ENCODE measurements at places on chromosomes 7 and 10.

GRCh38 chr10:43706166-43706565 is 57.5 kb upstream of the ZNF32 start:
- DNase-seq, result no peak

DNA sequence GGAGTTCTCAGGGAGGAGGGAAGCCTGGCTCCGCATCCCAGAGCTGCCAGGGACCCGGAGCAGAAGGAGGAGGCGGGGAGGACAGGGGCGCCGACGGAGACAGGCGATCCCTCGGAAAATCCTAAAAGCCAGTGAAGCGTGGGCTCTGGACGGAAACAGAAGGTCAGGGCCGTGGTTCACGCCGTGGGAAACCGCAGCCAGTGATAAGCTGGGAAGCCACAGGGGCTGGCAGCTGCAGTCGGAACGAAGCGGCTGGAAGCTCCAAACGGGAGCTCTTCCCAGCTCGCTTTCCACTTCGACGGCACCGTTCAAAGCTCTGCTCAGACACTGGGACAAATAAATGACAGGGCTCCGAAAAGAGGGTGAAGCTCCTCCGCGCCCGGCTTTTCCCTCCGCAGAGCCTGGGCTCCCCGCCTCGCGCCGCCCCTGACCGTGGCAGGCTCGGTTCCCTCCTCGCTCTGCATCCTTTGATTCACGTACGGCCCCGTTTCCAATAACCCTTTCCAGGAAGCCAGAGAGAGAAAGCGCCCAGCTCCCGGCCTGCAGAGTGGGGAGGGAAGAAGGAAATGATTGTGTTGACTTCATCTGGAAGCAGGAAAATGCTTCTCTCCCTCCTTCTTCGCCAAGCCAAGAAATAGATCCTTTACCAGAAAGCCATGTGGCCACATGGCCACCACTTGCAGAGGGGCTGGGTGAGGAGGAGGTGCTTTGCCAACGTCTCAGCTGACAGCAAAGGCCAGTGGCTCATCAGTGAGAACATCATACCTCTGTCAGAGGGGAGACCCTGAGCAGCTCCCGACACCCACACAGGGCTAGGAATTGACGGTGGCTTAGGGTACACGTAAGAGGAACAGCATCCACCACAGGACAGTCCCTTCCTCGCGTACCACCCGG is 57.4 kb downstream of the ADRB1 start:
- no peak for DNase-seq

DNA sequence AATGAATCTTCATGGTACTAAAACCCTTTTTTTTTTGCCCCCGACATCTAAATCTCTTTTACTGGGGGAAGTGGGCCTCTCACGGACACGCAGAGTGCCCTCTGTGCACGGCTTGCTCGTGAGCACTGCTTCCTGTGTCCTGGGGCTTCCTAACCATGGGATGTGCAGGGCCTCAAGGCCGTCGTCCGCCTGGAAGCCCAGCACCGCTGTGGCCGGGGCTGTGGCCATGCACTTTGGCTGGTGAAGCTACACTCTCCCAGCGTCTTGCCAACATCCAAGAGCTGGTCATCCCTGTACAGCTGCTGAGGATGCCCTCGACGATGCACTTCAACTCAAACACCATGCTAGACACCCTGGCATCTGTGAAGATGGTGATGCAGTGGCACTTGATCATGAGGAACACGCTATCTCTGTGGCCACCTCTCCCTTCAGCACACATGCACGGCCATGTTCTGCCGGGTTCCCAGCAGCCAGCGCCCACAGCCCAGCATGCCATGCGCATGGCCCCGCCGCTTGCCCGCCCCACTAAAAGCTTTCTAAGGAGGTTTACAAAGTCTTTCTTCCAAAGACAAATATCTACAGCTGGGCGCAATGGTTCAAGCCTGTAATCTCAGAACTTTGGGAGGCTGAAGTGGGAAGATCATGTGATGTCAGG is 326.5 kb downstream of the PARD3 start:
- DNase-seq, result no peak

DNA sequence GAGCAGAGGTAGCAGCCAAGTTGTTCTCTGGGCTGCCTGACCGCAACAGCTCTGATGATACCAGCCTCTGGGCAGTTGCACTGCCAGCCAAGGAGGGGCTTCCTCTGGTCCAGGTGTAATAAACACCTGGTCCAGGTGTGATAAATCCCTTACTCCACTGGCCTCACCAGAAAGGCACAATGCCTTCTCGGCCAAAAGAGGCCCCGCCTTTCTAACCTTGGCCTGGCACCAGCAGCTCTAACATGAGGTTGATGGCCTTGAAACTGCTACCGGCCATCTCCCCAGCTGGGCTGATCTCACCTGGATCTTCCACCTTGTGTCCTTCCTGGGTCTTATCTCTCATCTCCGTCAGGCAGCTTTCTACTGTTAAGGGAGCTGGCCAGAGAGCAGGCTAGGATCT is 45.5 kb upstream of the PDZD8 start:
- no peak for DNase-seq

DNA sequence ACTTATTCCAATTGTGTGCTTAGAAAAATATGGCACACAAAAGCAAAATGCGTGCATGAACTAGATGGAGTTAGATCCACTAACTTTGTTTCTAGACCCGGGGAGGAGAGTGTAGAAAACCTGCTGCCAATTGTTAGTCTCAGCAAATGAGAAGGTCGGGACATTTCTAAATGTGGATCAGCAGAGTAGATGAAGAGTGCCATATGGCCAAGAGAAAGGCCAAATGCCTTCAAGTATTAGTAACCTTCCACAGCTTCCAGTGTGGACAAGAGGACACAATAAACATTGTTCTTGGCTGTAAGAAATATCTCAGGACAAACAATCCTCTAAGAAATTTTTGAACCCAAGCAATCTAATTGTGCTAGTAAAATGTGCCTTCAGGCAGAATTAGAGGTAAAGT is 690.3 kb downstream of the REEP3 start:
- no peak for DNase-seq

GRCh38 chr10:83580373-83581012 is 558.8 kb upstream of the GHITM start:
- no peak for DNase-seq

GRCh38 chr10:116838143-116838725 is 11.1 kb upstream of the ENO4 start:
- no peak for DNase-seq

DNA sequence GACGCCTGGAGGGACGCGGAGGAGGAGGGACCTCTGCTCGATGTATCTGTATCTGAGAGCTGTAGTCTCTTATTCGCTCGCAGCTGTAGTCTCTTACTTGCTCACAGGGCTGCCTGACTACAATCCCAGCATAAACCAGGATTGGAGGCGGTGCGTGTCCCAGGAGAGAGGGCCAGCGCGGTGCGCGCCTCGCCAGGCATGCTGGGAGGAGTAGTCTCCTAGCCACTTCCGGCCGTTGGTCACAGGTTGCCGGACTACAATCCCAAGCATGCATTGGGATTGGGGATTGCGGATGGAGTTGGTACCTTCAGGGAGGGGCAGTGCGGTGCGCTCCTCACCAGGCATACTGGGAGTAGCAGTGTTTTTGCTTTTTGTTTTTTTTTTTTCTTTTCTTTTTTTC is 421.7 kb upstream of the NUPR2 start:
- DNase-seq, result no peak

GRCh38 chr7:1028775-1029636 is 15.3 kb upstream of the GPR146 start:
- DNase-seq, result peak; percentile 73

DNA sequence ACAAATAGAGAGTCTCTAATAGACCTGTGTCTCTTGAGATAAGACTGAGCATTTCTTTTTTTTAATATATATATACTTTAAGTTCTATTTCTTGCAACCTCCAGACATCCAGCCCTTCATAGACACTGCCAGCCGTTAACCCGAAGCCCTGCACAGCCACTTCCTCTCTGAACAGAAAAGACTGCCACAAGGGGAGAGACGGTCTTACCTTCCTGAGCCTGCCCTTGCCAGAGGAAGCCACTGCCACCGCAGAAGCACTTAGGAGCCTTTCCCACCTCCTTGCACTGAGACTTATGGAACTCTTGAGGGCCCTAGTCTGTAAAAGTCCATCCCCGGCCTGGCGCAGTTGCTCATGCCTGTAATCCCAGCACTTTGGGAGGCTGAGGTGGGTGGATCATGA is 31.8 kb upstream of the PRSS1 start:
- peak; percentile 48 for DNase-seq

GRCh38 chr10:51716981-51717380 is 17.6 kb upstream of the CSTF2T start:
- DNase-seq, result no peak

GRCh38 chr10:115980470-115980869 is 292.5 kb downstream of the GFRA1 start:
- no peak for DNase-seq

DNA sequence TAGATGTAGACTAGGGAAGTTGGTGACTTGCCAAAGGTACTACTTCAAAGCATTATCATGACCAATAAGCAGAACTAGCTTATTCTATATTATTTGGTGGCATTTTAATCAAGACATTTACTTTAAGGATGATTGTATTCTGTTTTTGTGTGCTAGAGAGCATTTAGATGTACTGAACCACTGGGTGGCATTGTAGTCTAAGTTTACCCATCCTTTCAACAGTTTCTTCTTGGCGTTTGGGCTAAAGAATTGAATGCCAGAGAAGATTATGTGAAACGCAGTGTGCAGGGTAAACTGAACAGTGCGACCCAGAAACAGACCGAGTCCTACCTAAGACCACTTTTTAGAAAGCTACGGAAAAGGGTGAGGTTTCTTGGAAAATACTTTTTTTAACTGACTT is 26.8 kb downstream of the PRPF18 start:
- DNase-seq, result no peak

- no peak for DNase-seq
Observed at GRCh38 chr7:105131890-105132289, 117.9 kb downstream of the KMT2E start.

GRCh38 chr10:60943316-60944057 is 498 bp downstream of the RHOBTB1 start:
- no peak for DNase-seq

- no peak for DNase-seq
Observed at GRCh38 chr10:99393683-99394082, 36.7 kb downstream of the GOT1 start.

GRCh38 chr10:120573355-120573754 is 116.3 kb downstream of the PLPP4 start:
- no peak for DNase-seq

DNA sequence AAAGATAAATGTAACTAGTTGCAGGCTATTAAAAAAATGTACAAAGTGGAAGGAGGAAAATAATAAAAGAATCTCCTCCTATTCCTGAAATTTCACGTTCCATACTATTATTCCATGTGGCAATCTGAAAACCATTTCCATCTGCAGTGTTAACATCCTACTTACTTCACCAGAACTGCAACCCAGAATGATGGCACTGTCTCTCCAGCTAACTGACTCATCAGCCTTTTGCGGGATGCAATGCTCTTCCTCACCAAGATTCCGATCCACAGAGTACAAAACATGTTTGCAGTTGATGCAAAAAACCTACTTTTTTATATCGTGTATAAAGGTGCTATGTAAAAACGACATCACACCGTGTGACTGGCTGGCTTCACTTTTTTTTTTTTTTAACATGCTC is 50.8 kb downstream of the ESYT2 start:
- no peak for DNase-seq

DNA sequence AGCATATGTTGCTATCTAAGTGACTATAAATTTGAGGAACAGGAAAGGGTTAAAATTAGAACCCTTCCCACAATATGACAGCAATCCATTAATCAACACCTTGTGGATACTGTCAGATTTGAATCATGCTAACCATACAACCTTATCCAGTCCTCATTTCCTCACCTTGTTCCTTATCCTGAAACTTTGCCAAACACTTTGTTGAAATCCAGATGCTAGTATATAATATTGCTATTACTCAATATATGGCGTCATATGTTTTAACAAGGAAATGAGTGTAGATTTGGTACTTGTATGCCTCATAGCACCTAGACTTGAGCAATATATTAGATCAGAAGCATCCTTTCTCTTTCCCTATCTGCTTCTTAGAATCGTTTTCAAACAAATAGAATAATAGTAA is 66.3 kb upstream of the SLC25A13 start:
- no peak for DNase-seq
